ENCODE measurements at places on chromosomes 4 and X.

- DNase-seq, result no peak
Observed at GRCh38 chr4:20778896-20779295, 78.6 kb downstream of the PACRGL start.

DNA sequence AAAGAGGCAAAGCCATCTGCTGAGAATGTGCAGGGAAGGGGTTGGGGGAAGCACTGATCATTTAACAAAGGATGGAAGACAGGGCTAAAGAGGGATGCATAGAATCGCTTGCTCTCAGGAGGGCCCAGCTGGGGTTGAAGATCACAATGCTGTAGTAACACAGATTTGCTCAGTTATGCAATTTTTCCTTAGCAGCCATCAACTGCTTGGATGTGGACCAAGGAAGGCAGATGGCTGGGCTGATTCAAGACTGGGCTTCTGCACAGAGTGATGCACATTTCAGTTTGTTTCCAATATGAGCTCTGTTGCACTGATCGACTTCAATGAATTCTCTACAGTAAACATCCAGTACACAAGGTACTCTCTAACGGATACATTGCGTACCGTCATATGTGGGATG, 127.8 kb upstream of the TBL1X start:
- DNase-seq, result no peak

- no peak for DNase-seq
Observed at GRCh38 chr4:78767350-78767749, 8.8 kb upstream of the BMP2K start.

DNA sequence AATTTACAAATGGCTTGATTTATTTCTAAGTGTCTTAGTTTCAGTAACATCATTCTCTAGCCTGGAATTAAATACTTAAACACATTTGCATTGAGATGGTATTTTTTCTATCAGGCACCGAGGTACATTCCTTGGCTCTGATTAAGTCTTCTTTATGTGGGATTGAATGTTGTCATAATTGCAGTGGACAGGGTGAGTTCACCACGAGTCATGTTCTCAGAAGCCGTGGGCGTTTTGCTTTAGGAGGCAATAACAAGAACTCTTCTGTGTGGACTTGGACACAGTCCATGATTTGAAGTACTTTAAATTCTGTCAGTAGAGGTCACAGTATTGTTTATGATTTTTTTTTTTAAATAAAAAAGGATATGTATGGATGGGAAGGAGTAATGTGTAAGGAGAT, 57.1 kb upstream of the EFHC2 start:
- DNase-seq, result no peak

DNA sequence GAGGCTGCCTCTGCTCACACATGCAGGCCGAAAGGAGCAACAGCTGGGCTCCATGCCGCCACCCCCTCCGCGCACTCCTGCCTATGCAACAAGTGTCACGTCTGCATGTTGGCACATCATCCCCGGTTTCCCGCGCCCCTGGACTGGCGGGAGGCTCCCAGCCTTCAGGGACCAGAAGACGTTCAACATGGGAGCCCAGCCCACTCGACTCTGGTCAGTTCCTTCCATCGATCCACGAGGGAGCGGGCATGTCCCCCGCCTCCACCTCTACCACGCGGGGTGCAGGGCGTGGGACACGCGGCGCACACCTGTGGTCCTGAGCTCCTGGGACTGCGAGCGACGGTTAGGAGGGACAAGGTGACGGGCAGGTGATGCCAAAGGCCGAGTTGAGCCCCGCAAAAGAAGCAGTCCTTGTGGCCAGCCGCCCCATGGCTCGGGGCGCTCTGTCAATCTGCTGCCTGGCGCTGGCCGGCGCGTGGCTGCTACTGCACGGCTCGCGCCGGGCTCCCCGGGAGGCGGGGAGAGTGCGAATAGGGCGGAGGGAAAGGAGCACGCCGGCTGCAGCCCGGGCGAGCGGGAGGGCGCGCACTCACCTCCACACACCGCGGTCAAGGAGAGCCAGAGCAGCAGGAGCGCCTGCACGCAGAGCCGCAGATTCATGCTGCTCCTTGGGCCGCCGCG, 645 bp downstream of the APLN start:
- no peak for DNase-seq
